ENCODE measurements at places on chromosomes 12 and 14.

GRCh38 chr14:75464626-75465025, 36.8 kb downstream of the JDP2 start:
- DNase-seq = no peak

- no peak for DNase-seq
Observed at GRCh38 chr14:106039400-106039799, 513.0 kb downstream of the TMEM121 start.

DNA sequence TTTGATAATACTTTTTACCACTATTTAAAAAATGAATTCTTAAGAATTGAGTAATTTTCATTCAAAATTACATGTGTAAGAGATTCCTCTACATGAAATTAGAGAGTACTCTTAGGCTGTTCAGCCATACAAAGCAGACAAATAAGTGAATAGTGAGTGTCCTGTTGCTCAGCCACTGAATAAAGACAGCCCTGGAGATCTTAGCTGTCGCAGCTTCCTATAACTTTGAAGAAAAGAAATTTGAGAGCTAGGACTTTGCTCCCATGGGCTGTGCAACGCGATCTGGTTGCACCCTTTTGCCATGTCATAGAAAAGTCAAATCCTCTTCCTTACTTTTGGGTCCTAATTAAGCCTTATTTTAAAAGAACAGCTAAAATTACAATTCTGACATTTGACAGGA, 40.9 kb upstream of the LRIG3 start:
- DNase-seq = no peak

GRCh38 chr14:71560751-71561150, 371.5 kb upstream of the RGS6 start:
- no peak for DNase-seq

- DNase-seq = peak; percentile 85
Observed at GRCh38 chr14:64762044-64763034, 58.1 kb downstream of the PLEKHG3 start.

- peak; percentile 62 for DNase-seq
Observed at GRCh38 chr14:38197784-38198335, 9.8 kb upstream of the SSTR1 start.

DNA sequence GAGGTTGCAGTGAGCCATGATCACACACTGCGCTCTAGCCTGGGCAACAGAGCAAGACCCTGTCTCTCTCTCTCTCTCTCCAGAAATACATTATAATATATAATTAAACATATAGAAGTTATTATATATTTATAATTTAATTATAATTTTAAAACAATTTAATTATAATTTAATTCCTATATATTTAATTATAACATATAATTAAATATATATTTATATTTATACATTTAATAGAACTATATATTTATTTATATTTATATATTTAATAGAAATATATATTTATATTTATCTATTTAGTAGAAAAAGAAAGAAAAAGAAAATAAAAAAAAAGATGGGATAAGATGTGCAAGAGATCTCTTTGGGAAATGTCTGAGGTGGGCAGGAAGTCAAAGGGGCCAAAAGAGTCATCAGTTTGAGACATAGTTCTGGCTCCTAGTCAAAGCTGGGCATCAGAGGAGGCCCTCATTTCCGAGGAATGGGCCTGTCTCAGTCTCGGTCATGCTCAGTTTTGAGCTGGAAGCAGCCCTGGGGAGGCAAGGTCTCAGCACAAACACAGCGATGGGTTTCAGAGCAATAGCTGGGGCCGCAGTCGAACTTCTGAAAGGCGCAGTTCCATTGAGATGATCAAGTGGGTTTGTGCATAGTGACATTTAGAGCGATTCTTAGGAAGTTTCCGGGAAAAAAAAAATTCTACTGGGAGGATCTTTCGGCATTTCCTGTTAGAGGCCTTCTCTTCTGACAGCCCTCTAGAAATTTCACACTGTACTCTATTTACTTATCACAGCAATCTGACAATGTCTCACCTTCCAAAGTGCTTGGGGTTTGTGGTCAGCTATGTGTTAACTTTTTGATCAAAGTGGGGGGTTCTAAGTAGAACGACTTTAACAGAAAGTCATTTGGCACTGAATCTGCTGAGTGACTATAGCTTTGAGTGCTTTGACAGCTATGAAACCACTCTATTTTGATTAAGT, 58.7 kb upstream of the GZMB start:
- no peak for DNase-seq

GRCh38 chr12:76491292-76491691, 68.3 kb downstream of the OSBPL8 start:
- DNase-seq = no peak

DNA sequence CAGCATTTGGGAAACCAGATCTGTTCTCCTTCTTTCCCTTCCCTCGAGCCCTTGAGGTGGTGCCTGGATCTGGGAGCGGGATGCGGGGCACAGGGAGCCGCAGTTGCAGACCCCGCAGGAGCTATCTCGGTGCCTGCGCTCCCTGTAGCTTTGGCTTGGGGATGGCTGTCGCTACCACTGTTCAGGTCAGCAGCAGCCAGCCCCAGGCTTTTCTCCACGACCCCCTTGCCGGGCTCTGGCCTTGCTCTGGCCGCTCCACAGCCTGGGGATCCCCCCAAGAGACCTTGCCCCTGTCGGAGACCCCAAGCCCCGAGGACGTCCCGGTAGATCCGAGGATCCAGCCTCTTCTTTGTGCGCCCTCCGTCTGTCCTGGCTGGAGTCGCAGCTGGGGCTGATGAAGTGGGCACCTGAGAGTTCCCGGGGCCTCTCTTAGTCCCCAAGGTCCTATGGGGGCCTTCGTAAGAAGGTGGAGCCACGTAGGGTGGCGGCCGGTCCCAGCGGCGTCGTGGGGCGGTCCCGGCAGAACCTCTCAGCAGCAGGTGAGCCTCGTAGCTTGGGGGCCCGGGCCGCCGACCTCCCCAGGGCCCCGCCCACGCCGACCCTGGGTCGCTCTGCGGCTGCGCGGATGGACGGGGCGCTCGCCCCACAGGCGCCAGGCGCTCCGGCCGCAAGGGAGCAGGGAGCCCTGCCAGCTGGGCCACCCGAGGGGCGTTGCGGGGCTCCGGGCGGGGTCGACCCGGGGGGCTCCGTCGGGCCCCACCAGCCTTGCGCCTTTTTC, 1.3 kb downstream of the DDN start:
- no peak for DNase-seq

DNA sequence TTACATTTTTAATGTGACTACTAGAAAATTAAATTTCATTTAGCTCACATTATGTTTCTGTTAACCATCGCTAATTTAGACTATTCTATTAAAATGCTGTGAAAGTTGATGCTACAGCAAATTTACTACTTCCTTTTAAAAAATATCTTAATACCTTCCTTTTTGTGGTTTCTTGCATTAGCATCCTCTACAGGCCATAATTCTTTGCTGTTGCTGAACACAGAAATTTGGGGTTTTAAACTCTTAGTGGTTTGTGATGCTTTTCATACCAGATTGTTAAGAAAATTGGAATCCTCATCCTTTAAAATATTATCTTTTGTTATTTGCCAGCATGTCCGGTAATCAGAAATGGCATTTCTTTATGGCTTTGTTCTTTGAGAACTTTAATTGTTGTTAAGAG, 18.1 kb downstream of the WNK1 start:
- peak; percentile 40 for DNase-seq

GRCh38 chr12:6280053-6280469, 30.4 kb upstream of the PLEKHG6 start:
- DNase-seq = peak; percentile 94

- no peak for DNase-seq
Observed at GRCh38 chr14:40197344-40197743, 765.1 kb upstream of the FBXO33 start.

DNA sequence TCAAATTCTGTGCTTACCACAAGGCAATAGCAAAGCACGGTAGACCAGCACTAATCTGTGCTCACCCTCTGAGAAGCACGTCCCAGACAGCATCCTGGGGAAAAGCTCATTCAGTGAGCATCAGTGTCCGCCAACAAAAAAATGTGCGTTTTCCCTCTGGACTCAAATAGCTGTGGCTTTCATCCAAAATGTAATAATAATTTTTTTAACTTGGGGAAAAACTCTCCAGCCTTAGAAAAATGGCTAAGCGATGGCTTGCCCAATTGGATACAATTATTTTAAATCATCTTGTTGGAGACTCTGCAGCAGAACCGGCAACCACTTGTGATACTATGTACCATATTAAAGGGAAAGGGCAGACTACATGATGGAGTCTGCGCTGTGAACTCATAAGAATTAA, 1.1 kb upstream of the KRT77 start:
- DNase-seq = peak; percentile 4
